ENCODE measurements at places on chromosomes 1 and 21.

- DNase-seq: no peak
Measured at GRCh38 chr21:32215306-32215685, 63.6 kb downstream of the MIS18A start.

GRCh38 chr1:22253012-22253790 is 110.3 kb upstream of the WNT4 start:
- no peak for DNase-seq

DNA sequence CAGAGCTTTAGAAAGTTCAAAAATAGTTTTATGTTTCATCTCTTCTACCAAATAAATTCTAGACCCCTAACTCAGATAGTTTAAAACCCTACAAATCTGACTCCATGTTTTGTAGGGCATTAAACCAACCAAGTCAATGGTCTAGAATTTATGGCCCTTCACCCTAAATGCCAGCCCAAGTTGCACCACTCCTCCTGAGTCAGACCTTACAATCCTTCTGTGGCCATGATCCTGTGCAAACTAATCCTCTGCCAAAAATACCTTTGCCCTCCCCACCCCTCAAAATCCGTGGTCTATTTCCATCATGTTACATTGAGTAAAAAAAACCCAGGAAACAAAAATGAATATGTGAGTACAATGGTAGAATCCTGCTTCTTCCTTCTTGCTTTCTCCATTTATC is 179.3 kb downstream of the NR5A2 start:
- DNase-seq: no peak

- no peak for DNase-seq
Measured at GRCh38 chr1:169044296-169044695, 62.2 kb upstream of the ATP1B1 start.

DNA sequence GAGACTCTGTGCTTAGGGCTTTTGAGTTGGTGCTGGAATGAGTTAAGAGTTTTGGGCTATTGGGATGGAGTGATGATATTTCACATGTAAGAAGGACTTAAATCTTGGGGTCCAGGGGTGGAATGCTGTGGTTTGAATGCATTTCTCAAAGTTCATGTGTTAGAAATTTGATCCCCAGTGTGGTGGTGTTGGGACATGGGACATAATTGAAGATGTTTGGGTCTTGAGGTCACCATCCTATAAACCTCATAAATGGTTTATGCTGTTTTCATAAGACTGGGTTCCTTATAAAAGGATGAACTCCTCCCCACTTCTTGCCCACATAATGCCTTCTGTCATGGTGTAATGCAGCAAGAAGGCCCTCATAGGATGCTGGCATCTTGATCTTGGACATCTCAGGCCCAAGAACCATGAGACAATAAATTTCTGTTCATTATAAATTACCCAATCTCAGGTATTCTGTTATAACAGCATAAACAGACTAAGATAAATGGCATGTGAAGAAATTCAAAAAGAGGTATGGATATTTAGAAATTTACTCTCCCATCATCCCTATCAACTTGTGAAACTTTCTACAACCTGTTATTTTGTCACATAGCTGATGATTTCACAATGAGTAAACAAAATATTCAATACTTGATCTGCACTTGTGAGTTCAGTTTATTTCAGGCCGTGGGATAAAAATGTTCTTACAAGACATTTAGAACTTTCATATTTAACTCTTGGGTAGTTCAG is 48.0 kb upstream of the NEK7 start:
- no peak for DNase-seq

All from testis (tissue), 5 donors.